ENCODE measurements at places on chromosomes 6 and 20.

- DNase-seq: no peak
These were observed 112.6 kb downstream of the SLC16A10 start for GRCh38 chr6:111199935-111200334.

DNA sequence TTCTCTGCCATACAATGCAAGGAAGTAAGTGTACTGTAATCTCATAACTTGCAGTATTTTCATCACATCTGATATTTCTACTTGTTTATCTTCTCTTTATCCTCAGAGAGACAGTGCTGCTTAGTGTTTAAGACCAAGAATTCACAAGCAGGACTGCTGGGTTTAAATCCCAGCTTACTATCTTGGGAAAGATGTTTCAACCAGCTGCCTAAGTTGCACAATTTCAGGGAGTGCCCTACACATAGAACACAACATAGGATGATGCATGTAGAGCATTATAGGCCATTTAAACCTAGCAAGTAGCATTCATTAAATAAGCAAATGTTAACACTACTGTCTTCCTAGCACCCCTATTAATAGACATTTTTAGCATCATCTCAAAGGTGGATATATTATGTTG lies 205.2 kb upstream of the CEP162 start:
- no peak for DNase-seq

DNA sequence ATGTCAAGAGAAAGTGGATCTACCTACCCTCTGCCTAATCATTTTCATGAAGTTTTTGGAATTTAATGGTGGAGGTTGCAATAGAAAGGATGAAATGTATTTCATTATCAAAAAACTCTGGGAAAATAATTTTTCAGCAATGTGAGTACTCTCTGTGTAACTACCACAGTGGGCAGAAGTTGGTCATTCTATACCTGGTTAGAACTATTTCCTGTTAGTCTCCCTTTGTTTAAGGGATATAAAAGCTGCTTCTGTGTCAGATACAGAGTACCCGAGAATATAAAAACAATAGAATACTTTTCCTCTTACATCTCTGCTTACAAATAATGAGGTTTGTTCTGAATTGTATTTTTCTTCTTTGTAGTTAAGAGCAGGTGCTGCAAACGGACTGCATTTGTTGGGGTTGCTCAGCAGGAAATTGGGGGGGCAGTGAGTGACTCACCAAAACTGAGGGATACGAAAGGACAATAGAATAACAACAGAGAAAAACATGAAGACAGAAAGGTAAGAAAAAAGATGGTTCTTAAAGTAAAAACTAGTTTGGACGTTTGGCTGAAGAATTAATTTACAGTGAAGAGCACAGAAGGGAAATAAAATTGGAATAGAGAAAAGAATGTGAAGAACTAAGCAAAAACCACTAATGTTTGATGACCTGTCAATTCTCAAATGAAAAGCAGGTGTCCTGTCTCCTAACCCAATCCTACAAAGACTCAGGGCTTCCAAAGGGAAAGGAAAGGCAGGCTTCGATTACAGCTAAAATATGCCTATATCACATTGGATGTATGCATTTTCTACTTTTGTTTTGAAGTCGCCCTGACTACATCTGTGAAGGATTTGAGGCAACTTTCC lies 703.1 kb downstream of the RFPL4B start:
- DNase-seq: no peak

- DNase-seq: no peak
These were observed 771 bp upstream of the SNAI1 start for GRCh38 chr20:49982072-49982345.

DNA sequence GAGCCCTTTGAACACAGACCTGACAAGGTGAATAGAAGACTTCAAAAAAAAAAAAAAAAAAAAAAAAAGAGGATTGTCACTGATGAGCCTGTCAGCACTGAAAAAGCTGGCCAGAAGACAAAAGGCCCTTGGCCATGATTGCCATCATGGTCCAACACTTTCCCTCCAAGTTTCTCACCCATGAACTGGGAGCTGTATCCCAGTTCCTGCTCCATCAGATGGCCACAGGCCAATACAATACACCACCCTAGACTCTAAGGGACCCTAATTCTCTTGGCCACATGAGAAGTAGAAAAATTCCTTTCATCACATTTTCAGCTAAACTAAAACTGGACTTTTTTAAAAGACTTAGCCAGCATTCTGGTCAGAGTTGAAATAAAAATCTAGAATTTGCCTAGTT lies 50.2 kb downstream of the NUDT3 start:
- no peak for DNase-seq

DNA sequence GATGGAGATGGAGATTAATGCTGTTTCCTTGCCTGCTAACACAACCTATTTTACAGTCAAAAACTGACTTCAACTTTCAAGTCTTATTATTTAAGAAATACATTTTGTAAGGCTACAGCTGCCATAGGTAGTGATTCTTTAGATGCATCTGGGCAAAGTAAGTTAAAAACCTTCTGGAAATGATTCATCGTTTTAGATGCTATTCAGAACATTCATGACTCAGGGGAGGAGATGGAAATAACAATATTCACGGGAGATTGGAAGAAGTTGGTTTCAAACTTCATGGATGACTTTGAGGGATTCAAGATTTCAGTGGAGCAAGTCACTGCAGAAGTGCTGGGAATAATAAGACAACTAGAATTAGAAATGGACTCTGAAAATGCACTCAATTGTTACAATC lies 174.9 kb upstream of the GGTLC1 start:
- DNase-seq: no peak

DNA sequence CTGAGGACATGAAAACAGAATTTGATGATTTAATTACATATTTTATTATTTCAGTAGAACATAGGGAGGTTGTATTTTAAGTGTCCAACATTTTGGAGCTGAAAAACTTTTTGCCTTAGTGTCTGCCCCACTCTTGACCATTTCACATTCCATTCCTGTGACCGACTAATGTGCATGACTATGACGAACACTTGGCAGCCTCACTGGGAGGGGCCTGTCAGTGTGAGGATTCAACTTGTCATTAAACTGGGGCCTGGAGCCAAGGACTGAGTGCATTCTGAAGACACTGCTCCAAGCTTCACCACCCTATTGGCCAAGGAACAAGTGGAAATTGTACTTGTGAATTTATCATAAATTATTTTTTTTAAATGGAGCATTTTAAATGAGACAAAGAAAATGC lies 661.3 kb downstream of the BCKDHB start:
- no peak for DNase-seq

- no peak for DNase-seq
These were observed 210.4 kb downstream of the TAF4 start for GRCh38 chr20:61855286-61855685.

DNA sequence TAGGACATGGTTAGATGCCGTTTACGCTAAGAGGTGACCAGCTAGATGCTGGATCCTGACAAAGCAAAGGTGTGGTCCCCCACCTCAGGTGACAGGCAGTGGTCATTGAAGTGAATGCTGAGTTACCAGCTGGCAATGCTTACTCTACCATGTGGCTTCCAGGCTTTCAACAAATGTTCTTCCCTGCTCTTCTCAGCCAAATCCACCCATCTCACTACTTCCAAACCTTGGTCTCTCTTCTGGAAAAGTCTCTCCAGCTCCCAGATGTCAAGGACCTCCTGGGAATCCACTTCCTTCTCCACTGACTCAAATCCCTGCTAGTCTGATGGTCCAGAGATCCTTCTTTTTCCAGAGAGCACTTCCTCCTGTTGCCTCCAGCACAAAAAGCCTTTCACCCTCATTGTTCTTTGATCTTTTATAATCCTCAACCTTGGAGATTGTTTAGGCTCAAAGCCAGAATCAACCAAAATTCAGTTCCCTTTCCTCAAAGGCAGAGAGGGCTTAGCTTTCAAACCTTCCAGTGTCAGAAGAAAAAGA lies 228.0 kb downstream of the ZNF217 start:
- no peak for DNase-seq

- DNase-seq: no peak
These were observed 17.4 kb downstream of the SERAC1 start for GRCh38 chr6:158150701-158151100.

DNA sequence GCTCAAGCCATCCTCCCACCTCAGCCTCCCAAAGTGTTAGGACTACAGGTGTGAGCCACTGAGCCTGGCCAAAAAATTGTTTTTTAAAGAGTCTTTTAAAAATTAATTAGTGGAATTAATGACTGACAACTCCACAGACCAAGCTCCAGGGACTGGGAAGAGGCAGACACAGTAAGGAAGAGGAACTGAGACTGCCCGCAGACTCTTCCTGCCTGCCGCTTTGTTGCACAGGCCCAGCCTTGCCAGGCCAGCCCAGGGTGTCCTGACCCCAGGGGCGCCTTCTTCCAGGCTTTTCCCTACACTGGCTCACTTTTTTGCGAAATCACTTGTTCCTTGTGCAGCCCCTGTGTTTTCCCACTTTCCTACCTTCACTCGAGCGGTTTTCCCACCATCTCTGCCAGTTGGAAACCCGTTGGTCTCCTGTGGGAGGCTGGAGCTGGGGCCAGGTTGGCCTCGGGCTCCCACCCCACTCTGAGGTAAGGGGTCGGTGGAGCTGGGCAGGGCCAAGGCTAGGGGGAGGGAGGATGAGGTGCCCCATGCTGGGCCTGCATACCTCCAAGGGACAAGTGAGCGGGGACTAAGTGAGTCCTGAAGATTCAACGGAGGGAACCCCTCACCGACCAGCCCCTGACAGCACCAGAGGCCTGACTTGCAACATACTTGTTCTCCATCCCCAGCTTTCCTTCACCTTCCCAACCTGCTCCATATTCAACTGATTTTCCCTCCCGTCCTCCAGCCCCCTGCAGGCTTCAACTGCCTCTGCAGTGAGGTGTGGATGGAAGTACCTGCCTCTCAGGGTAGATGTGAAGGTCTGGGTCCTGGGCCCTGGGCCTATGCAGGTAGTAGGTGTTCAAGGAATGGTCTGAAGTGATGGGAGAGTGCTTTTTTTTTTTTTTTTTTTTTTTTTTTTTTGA lies 23.5 kb upstream of the SMIM29 start:
- no peak for DNase-seq

DNA sequence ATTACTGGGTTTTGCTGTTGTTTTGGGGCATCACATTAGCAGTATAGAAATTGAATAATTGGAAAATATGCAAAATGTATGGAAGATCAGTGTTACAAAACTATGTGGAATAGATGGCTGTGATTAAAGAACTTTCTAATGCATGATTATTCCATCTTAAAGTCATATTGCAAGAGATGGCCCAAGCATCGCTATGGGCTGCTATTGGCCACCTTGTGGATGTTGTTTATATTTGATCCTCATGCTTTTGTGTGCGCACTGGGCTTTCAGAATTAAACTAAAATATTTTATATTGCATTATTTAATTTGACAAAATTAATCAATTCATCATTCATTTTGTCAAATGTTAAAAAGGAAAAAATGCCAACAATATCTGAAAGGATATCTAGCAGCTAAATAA lies 16.1 kb upstream of the HMGN3 start:
- DNase-seq: no peak

- no peak for DNase-seq
These were observed 32.9 kb downstream of the FILIP1 start for GRCh38 chr6:75460681-75461080.

DNA sequence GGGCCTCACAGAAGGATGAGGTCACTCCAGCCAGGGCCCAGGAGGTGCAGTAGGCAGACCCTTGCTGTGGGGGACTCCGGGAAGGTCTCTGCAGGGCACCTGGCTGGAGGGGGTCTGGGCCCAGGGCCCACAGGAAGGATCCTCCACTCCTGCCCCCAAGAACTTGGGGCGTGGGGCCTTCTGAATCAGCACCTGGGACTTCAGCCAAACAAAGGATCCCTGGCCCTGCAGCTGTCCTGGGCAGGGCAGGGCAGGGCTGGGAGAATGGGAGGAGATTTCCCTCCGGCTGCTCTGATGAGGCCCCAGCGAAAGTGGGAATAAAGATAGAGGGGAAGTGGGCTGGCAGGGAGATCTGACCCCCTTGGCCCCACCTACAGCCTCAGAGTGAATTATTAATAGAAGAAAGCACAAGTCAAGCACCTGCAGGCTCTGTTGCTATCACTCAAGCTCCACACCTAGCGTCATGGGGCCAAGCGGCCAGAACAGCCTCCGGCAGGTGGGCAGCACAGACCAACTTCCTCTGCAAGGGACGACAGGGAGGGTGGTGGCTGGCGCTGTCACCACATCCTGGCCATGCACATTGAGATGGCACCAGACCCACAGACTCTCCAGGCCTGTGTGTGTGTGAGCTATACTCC lies 61.6 kb upstream of the MRPS10 start:
- DNase-seq: no peak

DNA sequence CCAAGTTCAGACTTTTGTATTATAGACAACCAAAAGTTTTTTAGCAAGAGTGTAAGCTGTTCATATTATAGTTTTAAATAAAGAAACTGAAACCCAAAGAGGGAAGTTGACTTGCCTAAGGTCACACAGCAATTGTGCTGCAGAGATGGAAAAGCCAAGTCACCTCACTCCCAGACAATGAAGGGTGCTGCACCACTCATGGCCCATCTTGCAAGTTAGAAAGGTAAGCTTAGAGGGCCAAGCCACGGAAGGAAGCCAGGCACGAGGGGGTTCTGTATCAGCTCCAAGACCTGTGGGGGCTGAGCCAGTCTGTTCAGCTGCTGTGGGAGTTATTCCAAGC lies 860 bp downstream of the DEFB124 start:
- DNase-seq: no peak

- no peak for DNase-seq
These were observed 212.5 kb upstream of the CHD6 start for GRCh38 chr20:41830702-41831101.

- DNase-seq: no peak
These were observed 72.2 kb upstream of the NAA20 start for GRCh38 chr20:19944772-19945459.

DNA sequence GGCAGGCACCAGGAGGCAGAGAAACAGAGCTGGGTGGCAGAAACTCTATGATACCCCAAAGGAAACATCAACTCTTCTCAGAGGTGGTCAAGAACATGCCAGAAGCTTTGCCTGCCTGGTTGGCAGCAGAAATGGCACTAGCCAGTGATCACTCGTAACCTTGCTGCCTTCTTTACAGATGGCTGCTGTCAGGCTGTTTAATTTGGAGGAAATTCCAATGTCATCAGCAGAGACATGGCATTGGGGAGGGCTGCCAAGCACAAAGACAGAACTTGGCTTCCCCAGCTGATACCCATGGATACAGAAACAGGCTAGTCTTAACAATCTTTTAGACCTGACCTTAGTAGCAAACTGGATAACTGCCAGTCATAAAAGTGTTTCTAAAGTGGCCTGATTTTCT lies 153.6 kb downstream of the GMPR start:
- no peak for DNase-seq

DNA sequence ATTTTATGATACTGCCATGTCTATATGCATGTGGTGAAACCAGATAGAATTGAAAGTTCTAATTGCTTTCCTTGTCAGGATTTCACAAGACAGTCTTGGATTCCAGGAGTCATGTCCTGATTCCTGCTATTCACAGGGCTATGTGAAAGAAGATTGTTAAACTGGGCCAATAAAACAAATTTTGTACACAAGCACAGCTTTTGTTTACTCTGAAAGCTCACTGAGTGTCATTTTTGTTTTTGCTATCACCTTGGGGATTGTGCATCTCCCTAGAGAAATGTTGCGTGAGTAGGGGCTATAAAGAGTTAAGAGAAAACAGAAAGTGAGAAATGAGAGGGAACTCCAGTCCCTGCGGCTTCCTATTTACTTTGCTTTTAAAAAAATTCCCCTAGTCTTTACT lies 627.5 kb downstream of the PKHD1 start:
- DNase-seq: no peak
